ENCODE measurements at places on chromosomes 13 and 19.

GRCh38 chr19:33420821-33421220, 47.3 kb downstream of the CEBPG start:
- DNase-seq = no peak

DNA sequence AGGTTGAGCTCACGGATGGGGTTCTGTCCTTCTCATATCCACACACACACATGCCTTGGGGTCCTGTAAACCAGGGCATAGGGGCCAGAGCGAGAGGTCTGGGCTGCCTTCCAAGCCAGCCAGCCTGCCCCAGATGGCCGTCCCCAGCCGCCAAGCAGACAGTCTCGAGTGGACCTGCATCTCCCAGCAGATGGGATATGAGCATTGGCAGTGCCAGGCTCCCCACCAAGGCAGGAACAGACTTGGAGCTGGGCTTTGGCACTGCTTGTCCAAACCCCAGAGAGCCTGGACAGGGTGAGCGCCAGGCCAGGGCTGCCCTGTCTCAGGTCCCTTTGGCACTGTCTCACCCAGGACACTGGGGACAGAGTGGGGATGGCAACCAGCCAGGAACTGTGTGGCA, 130.4 kb downstream of the DPF1 start:
- no peak for DNase-seq

- DNase-seq = no peak
Observed at GRCh38 chr13:91401920-91402319, 3.5 kb downstream of the GPC5 start.

GRCh38 chr19:35861640-35862160, 5.0 kb downstream of the KIRREL2 start:
- DNase-seq = no peak

GRCh38 chr19:34428549-34429285, 536 bp downstream of the UBA2 start:
- peak; percentile 27 for DNase-seq

- DNase-seq = no peak
Observed at GRCh38 chr19:11580116-11580515, 2.7 kb upstream of the ACP5 start.

- DNase-seq = no peak
Observed at GRCh38 chr13:75416327-75417011, 65.5 kb downstream of the TBC1D4 start.

GRCh38 chr19:39430675-39431593, 4.8 kb downstream of the RPS16 start:
- peak; percentile 99 for DNase-seq

- peak; percentile 59 for DNase-seq
Observed at GRCh38 chr13:30796132-30796572, 60.8 kb downstream of the ALOX5AP start.

- DNase-seq = no peak
Observed at GRCh38 chr19:5951338-5951861, 26.5 kb downstream of the RANBP3 start.

DNA sequence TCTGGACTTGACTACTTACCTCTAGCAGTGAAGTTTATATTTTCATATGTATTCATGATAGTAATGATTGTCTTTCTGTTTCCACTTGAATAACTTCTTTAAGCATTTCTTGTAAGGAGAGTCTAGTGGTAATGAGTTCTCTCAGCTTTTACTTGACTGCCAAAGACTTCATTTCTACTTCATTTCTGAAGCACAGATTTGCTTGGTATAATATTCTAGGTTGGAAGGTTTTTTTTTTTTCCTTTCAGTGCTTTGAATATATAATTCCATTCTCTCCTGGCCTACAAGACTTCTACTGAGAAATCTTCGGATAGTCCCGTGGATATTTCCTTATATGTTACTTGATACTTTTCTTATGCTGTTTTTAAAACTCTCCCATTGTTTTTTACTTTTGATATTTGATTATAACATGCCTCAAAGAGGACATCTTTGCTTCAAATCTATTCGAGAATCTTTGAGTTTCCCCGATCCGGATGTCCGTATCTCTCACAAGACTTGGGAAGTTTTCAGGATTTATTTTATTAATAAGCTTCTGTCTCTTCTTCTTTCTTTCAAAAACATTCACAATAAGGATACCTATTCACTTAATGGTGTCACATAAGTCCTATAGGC, 1560.0 kb downstream of the PCDH9 start:
- DNase-seq = no peak

- DNase-seq = no peak
Observed at GRCh38 chr19:13557756-13558398, 51.6 kb upstream of the CACNA1A start.

DNA sequence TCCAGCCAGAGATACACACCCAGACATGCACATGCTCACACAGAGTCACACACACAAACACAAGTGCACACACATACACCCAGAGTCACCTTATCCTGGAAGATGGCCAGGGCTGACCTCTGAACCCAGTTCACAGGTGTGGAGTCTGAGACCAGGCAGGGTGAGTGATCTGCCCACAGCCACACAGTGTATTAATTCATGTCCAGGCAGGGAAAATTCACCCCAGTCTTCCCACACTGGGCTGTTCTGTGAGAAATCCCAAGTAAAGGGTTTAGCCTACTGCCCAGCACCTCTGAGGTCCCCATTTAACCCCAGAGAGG, 2.0 kb downstream of the POU2F2 start:
- DNase-seq = no peak

GRCh38 chr19:6963937-6964336, 57.3 kb downstream of the MBD3L2B start:
- DNase-seq = no peak

- DNase-seq = no peak
Observed at GRCh38 chr13:47303626-47304025, 406.8 kb upstream of the HTR2A start.

DNA sequence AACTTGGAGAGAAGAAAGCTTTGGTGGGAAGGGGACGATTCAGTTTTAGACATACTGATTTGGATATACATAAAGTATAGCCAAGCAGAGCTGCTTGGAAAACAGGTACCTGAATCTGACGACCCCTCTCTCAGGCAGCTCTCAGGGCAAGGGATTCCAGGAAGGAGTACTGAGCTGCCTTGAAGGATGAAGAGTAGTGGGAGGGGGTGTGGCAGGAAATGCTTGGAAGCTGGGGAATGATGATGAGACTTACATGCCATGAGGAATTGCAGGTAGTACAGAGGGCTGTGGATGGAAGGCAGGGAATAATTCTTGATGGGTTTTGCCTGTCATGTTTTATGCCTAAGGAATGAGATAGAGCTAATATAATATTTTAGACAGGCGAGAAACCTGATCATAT, 38.7 kb downstream of the HTR2A start:
- DNase-seq = no peak

DNA sequence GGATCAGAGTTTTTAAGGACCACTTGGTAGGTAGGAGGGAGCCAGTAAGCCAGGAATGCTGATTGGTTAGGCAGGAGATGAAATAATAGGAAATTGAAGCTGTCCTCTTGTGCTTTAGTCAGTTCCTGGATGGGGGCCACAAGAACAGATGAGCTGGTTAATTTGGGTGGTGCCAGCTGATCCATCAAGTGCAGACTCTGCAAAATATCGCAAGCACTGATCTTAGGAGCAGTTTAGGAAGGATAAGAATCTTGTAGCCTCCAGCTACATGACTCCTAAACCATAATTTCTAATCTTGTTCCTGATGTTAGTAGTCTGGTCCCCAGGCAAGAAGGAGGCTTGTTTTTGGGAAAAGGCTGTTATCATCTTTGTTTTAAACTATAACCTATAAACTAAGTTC, 117.9 kb upstream of the GPR12 start:
- no peak for DNase-seq

GRCh38 chr19:35689836-35690235, 14.5 kb upstream of the ZBTB32 start:
- DNase-seq = no peak

DNA sequence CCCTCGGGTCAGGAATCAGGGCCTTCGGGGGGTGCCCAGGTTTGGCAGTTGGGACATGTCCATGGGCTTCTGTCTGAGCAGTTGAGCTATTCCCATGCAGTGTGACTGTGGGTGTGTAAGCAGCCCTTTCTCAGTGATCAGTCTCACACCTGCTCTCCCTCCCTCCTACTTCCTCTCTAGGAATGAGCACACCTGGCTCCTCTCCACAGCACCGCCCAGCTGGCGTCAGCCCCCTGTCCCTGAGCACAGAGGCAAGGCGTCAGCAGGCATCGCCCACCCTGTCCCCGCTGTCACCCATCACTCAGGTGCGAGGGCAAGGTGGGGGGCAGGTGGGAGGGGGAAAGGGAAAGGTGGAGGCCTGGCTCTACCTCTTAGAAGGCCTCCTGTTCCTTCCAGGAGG, 25.9 kb downstream of the COMP start:
- no peak for DNase-seq

- DNase-seq = no peak
Observed at GRCh38 chr13:63190219-63190618, 1774.6 kb upstream of the PCDH20 start.

DNA sequence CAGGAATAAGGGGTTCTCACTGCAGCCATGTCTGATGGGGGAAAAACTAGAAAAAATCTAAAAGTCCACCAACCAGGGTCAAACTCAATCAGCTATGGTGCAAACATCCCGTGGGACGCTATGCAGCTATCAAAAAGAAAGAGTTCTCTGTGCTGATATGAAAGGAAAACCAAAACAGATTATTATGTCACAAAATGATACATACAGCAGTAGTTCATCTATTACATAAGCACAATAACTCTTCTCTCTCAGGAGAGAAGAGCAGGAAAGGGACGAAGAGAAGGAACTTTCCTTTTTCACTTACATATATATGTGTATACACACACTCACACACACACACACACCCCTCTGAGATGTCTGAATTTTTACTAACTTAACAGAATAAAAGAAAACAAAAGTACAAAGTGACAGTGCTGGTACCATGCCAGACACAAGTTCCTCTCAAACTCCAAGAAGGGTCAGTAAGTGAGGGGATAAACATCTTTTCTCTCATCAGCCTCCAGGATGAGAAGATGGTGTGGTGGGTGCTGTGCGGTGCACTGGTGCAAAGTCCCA, 2.9 kb upstream of the FKRP start:
- no peak for DNase-seq

- no peak for DNase-seq
Observed at GRCh38 chr13:60355056-60355455, 42.0 kb upstream of the TDRD3 start.

DNA sequence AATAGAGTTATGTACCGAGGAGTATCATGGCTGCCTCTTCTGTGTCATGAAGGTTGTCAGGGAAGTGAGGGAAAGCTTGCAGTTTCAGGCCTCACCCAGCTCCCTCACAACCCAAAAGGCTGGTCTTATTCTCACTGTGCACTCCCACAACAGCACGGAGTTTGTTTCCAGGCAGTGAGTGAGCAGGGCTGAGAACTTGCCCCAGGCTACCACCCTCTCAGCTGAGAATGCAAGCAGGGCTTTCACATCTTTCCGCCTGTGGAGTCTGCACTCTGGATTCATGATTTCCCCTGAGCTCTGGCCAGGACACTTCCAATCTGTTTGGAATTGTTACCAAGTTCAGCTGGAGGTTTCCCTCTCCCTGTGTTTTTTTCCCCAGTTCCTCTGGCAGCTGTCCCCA, 2284.7 kb upstream of the PCDH20 start:
- DNase-seq = no peak

GRCh38 chr13:93173654-93174053, 53.0 kb upstream of the GPC6 start:
- DNase-seq = peak; percentile 30

GRCh38 chr13:112465251-112466131, 89.3 kb downstream of the SPACA7 start:
- no peak for DNase-seq

- DNase-seq = no peak
Observed at GRCh38 chr13:110103534-110103933, 203.4 kb downstream of the COL4A1 start.

DNA sequence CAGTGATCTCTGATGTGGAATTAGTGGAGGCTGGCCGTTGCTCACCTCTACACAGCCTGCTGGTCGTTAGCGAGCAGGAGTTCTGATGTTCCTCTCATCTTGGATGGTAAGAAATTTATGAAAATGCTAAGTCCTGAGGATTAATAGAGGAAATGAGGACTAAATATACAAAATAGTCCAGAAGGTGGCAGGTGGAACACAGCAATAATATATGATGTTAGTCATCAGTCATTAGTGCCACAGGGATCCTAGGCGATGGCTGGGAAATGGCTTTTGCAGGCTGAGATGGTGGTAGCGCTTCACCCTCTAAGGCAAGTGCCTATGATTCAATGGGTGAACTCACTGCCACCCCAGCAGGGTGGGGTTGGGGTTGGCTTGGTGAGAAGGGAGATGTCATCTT, 338.6 kb upstream of the TMTC4 start:
- no peak for DNase-seq

DNA sequence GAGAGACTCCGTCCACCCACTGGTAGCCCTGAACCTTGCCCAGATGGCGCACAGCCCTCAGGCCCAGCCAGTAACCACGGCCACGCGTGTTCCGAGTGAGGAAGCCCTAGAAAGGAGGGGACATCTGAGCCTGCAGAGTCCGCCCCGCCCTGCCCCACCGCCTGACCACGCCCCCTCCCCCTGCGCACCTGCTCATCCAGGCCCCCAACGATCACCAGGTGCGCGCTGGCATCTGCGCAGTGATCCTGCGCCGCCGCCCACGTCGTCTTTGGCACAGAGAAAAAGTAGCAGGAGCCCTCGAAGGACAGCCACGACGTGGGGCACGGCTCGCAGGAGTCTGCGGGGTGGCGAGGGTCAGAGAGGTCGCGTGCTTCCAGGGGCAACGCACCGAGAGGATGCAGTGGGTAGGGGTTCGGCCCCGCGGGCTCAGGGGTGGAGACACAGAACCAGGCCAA, 2.1 kb downstream of the CLEC4G start:
- DNase-seq = no peak

GRCh38 chr19:1070576-1070930, 3.6 kb downstream of the ARHGAP45 start:
- DNase-seq = no peak

GRCh38 chr13:39263033-39263432, 224.8 kb downstream of the NHLRC3 start:
- peak; percentile 52 for DNase-seq

DNA sequence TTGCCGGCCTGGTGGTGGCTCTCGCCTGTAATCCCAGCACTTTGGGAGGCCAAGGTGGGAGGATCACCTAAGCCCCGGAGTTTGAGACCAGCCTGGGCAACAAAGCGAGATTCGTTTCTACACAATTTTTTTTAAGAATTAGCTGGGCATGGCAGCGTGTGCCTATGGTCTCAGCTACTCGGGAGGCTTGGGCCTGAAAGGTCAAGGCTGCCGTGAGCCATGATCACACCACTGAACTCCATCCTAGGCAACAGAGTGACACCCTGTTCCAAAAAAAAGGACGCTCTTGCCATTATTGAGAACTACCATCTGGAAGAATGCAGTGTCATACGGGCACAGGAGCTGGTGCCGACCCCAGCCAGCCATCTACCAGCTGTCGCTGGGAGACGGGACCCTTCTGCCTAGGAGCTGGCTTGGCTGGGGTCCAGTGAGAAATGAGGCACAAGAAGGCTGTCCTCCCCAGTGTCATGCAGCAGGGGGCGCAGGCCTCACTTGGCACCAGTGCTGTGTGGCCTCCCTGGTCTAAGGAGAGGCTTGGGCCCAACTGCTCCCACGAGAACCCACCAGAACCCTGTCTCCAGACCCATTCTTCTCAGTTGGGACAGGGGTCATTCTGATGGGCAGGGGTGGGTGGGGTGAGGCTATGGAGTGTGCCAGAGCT, 12.2 kb upstream of the RELB start:
- peak; percentile 75 for DNase-seq

- DNase-seq = no peak
Observed at GRCh38 chr13:111554539-111555267, 234.3 kb downstream of the TEX29 start.

GRCh38 chr19:56848166-56848565, 7.6 kb upstream of the PEG3 start:
- DNase-seq = no peak

GRCh38 chr13:92668157-92668556, 558.5 kb upstream of the GPC6 start:
- DNase-seq = no peak

- peak; percentile 31 for DNase-seq
Observed at GRCh38 chr13:110067355-110068175, 239.4 kb downstream of the COL4A1 start.

Measured in fibroblast of pulmonary artery (primary cell).